ENCODE measurements at places on chromosomes 12 and 14.
A peak's percentile ranks its signal among the peaks of the same experiment; 100 is the strongest.

- DNase-seq: no peak
Measured at GRCh38 chr12:53201639-53202038, 5.4 kb downstream of the ITGB7 start.

- no peak for DNase-seq
Measured at GRCh38 chr12:76719171-76720041, 44.5 kb upstream of the ZDHHC17 start.

DNA sequence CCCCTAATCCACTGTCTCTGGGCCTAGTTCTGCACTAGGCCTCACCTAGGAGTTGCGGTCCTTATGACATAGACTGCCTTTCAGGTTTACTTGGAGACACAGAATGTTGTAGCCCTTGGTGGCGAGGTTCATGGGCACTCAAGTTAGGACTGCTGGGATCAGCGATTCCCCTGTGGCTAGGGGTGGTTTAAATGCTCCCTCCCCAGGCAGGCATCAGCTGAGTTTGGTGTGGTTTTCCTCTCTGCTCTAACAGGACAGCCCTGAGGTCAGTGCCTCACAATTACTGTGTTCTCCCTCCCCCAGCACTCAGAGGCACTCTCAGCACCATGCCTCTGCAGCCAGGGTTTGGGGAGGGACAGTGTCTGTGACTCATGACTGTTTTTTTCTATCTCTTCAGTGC, 22.2 kb upstream of the RDH16 start:
- DNase-seq: no peak

DNA sequence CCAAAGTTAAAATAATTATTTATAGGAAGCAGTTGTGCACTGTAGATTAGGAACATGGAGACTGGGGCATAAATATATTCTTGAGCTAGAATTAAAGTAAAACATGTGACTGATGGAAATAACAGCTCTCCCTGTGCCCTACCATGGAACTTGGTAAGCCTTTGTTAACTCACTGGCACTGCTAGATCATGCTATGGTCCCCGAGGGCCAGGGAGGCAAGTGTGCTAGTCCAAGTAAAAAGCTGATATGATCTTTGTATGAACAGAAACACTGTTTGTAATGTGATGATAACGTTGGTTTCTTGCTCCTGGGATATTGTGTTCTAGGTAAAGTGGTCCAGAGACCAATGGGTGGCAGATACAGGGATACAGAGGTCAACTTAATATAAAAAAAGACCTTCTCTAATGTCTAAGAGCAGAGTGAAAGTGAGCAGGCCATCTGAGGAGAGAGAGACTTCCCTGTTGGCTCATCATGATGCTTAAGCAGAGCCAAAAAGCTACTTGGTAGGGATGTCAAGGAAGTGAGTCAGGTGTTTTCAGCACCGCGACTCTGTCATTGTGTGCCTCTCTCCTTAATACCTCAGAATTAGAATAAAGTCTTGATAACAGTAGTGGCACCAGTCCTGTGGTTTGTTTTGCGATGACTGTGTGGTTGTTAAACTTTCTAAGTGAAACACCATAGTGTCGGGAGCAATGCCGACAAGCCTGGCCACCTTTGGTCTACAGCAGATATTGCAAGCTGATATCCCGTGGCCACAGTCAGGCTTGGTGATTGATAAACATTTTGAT, 27.6 kb downstream of the BICD1 start:
- DNase-seq: no peak

- DNase-seq: no peak
Measured at GRCh38 chr14:33455654-33456345, 495.1 kb downstream of the EGLN3 start.

DNA sequence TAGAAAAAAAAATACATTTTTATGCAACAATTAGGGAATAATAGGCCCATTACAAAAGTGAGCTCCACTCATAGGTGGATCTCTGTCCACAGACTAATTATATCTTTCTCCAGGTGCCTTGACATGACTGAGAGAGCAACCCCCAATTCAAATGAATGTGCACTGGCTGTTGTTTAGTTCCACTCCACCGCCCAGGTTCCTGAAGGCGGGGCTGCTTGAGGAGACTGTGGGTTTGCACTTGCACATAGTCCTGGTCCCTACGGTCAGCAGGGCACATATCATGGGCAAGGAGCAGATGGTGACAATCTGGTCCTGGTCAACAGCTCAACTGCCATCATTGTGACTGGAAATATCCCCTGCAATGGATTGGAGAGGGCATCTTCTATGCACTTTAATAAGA, 195.6 kb upstream of the PWP1 start:
- DNase-seq: no peak

- no peak for DNase-seq
Measured at GRCh38 chr14:50874757-50875156, 2.9 kb downstream of the ABHD12B start.

DNA sequence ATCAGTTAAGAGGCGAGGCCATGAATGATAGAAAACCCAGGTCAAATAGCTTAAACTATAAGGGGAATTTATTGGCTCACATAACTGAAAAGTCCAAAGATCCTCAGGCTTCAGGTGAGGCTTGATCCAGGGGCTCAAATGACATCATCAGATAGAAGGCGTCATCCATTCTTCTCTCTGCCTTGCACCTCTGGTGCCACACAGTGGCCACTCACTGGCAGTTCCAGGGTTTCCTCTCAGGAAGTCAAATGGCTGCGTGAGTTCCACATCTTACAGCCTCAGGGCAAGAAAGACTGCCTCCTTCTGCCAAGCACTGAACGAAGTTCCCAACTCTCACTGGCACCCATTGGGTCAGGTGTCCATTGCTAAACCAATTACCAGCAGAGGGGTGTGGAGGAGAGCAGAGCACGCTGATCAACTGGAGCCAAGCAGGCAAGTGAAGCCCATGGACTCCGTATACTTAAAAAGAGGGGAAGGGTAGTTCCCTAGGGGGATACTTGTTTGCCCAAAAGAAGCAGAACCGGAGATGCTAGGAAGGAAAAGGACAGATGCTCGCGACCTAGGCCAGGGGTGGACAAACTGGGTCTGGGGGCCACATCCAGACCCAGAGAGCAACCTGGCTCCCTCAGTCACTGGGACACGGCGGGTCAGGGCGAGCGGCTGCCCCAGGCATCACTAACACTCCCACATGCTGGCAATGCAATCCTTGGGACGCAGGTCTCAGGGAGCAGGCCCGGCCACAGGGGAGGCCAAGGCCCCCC, 69.3 kb downstream of the SERPINA3 start:
- peak; percentile 29 for DNase-seq

GRCh38 chr14:99562856-99563748, 40.9 kb downstream of the CCDC85C start:
- peak; percentile 66 for DNase-seq

DNA sequence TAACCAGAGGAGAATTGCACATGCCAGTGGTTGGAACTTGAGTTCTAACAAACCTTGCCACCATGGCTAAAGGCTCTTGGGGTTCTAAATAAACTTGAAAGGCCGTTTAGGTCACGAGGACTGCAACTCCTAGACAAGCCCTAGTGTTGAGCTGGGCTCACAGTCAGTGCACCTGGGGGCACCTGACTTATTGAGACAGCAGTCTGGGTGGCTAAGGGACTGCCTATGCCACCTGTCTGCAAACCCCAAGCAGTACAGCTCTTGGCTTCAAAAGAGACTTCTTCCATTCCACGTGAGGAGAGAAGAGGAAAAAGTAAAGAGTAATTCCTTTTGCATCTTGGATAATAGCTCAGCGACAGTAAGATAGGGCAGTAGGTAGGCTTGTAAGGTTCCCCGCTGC, 765.6 kb upstream of the FOXG1 start:
- DNase-seq: no peak

DNA sequence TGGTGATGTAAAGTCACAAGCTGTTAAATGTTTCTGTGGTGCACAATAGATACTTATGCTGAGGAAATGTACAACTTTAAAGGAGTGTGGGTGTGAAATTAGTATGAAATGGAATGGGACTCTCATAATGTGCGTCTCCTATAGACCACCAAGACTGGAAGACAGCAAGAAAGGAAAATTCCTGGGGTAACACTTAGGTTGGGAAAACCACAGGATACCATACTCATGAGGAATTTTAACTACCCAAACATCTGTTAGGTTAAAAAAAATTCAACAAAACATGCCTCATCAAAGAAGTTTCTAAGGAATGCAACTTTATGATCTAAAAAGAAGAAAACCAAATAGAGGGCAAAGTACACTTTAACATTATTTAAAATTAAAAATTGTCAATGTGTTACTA, 113.7 kb upstream of the MYF6 start:
- no peak for DNase-seq

DNA sequence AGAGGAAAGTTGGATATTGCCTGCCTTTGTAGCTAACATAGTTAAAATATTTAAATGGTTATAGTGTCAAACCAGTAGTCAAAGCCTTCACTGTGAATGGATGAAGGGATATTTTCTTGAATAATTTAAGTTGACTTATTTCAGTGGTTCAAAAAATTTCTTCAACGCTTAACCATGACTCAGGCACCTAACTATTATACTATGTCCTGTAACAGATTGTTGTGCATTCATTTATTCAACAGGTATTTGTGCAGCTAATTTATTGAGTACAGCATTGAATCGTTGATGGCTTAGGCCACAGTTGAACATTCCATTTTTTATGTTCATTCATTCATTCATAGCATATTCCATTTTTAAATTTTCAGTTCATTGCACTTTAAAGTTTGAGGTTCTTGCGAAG, 9.2 kb downstream of the HIF1A start:
- DNase-seq: no peak

GRCh38 chr12:97026901-97027300, 119.8 kb downstream of the NEDD1 start:
- no peak for DNase-seq

DNA sequence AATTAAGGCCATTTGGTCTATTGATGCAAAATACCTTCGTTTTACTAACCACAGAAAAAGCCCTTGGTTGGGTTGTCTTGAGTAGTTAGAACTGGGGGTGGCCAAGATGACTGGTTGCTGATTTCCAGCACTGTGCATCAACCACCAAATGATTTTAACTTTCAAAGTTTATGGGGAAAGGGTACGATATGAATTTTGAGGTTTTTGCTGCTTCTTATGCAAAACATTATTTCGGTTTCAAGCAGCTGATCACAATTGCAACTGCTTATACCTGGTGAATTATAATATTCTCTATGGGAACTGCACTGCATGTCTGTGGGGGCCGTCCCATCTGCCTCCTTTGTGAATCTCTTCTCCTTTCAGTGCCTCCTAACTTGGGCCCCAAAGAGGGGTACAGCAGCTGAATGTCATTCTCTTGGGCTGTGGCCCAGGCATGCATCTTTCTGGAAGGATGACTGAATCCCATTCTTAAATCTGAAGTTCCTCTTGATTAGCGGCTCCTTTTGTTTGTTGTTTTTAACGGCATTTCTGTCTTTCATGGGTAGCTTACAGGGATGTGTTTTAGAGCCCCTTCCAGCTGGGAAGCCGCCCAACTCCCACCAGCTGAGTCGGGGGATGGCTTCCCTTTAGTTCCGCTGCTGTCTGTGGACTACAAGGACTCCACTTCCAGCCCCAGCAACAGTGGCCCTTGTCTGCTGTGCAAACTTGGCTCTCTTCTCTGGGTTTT, 479.8 kb downstream of the ZFP36L1 start:
- DNase-seq: no peak

GRCh38 chr14:52783206-52783605, 8.2 kb downstream of the GNPNAT1 start:
- no peak for DNase-seq

- peak; percentile 77 for DNase-seq
Measured at GRCh38 chr14:105475269-105476096, 862 bp downstream of the CRIP2 start.

- no peak for DNase-seq
Measured at GRCh38 chr12:1935700-1936378, 17.4 kb upstream of the CACNA2D4 start.

- no peak for DNase-seq
Measured at GRCh38 chr12:68813242-68813593, 5.2 kb downstream of the MDM2 start.

- no peak for DNase-seq
Measured at GRCh38 chr14:27881063-27881462, 885.5 kb upstream of the FOXG1 start.

All from right forelimb (tissue), 1 donor.